HS-27A (cell line): ENCODE measurements at places on chromosomes 12 and 14.

DNA sequence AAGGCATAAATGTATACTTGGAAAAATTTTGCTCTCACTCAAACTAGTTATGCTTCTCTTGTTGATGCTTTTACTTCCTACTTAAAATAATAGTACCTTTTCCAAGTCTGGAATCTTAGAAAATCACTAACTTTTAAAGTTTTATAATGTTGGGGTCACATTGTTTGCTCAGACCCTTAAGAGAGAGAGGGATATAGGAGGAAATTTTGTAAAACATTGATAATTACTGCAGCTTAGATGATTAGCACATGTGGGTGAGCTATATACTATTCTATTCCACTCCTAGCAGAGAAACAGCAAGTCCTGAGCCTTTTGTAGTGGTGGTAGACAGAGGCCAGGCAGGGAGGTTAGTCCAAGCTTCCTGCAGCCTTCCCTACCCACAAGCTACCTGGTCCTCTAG is 13.4 kb downstream of the EID3 start:
- no peak for DNase-seq

DNA sequence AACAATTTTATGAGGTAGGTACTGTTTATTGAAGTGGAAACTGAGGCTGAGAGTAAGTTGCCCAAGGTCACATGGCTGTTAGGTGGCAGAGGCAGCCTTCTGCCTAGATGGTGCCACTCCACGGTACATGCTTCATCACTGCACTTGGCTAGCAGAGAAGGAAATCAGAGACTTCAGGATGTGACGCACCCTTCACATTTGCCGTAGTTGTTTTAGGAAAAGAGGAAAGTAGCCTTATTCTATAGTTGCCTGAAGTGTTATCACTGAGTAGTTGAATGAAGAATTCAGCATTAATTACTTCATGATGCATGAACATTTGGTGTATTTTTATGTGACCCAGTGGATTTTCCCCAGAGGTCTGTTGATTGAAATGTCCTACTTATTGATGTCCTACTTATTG is 55.7 kb downstream of the ERC1 start:
- no peak for DNase-seq

DNA sequence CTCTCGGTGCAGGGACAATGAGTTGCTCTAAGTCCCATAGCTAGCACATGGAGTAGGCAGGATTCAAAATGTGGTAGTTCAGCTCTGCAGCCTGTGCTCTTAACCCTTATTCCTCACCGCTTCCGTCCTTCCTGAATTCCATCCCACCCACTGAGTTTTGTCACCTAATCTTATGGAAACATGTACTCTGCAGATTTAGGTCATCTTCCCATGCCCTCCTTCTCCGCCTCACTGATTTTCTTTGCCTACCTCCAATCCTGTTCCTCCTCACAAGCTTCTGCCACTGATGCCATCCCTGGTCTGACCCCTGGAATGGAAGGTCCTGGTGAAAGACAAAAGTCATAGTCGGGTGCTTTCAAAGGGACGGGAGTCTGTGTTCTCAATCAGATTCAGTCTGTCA is 46.5 kb upstream of the ABCC9 start:
- DNase-seq = no peak

- DNase-seq = no peak
These were observed 11.1 kb downstream of the GALNT16 start for GRCh38 chr14:69270795-69271708.

DNA sequence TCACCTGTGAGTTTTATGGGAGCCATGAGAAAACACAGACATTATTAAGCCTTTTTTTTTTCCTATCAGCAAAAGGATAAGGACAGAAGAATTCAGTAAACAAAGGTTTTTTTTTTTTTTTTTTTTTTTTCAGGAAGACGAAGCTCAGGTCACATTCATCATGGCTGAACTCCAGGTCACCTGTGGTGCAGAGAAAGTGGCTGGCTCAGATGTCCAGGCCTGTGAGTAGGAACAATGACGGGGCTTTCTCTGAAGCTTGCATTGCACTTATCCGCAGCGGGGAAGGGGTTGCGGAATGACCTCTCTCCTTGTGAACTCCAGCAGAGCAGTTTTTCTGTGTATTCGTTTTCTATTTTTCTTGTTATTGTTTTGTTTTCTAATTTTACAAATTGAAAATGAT is 759.6 kb upstream of the TMEM132C start:
- DNase-seq = no peak

DNA sequence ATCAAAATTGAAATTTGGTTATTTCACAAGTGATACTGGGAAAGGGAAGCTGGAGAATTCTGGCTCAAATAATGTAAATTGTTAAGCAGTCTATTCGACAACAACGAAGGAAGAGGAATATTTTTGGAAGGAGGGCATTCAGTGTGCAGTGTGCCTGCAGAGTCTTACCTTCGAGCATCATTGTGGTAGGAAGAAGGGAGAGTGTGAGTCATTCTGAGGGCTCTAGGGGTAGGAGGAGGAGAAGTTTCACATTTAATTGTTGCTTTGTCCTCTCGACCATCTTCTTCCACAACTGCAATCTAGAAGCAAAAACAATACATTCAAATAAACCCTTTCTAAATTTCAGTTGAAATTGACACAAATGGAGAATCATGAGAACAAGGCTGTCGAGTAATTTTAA is 263.0 kb downstream of the ACSS3 start:
- no peak for DNase-seq

GRCh38 chr12:43294916-43295315 is 257.1 kb downstream of the ADAMTS20 start:
- no peak for DNase-seq

DNA sequence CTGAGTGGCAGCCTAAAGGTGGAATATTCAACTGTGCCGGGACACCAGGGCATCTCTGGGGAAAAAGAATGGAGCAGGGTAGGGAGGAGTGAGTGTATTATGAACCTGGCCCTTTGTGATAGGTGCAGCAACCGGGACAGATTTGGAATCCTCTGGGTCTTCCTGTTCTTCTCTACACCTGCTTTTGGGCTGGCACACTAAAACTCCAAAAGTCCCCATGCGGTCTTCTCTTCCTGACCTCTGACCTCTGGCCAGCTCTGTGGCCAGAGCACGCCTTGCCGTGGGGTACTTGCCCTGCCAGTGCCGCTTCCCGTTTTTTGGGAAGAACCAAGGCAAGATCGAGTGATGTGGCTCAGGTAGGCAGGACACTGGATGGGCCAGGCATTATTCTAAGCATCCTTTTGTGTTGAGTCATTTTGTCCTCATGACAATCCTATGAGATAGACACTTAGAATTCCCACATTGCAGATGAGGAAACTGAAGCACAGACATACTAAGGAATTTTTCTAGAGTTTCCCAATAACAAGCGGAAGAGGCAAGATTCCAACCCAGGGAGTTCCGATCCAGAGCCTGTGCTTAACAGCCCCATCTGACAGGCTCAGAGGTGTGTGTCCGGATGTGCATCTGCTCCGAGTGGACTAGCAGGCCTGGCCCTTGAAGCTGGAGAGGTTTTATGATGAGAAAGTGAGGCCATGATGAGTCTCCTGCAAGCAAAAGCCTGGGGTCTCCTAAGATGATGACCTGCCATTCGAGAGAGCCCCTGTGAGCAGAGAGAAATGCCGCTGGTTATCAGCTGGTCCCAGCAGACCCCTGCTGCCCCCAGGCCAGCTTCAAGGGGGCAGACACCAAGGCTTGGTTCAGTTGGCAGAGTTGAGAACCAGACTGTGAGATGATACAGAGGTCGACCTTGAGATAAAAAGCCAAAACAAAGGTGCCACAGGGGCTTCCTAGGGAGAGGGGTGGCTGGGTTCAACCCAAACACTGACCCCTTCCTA is 67.9 kb upstream of the ESRRB start:
- DNase-seq = no peak

GRCh38 chr14:95533391-95533821 is 1.4 kb upstream of the GLRX5 start:
- no peak for DNase-seq

DNA sequence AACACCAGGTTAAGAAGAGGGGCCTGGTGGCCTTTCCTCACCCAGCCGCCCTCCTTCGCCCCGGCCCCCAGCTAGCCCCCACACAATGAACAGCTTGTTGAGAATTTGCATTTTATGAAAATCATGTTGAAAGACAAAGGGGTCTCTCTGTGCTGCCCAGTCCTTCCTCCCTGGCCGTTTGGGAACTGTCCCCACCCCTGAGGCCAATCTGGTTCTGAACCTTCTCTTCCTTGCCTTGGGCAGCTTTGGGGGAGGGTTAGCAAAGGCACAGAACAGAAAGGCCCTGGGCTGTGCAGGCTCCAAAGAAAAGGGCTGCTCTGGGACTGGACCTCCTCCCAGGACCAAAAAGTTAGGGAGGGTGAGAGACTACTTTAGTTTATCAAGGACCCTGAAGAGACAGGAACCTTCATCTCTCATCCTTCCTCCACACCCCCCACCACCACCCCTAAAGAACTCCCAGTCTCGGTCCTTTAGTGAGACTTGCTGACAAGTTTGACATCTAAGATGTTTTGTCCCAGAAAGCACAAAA is 1.3 kb downstream of the TAMALIN start:
- no peak for DNase-seq

DNA sequence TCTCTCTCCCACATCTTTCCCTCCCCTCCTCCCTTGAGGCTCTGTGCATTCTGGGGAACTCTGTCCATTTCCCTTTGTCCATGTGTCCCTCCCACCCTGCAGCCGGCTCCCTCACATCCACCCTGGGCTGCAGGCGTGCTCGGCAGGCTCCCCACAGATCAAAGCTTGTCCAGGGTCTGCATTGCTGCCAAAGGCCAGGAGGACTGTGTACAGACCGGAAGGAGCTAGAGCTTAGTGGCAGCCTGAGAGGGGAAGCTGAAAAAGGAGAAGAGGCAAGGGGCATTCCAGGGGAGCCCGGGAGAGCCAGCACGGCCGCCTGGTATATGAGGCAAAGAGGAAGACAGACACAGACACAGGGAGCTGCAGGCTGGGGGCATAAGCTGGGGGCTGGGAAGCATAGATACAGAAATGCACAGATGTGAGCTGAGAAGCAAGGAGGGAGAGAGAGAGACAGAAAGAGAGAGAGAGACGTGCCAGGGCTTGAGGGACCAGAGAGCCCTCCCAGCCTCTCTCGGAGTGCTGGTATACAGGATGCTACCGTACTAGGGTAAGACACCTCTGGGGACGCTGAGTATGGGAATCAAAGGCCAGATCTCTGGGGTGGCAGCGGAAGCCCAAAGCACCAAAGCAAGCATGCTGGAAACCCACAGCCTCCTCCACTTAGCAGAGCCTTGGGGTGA is 3.3 kb downstream of the CD4 start:
- no peak for DNase-seq

DNA sequence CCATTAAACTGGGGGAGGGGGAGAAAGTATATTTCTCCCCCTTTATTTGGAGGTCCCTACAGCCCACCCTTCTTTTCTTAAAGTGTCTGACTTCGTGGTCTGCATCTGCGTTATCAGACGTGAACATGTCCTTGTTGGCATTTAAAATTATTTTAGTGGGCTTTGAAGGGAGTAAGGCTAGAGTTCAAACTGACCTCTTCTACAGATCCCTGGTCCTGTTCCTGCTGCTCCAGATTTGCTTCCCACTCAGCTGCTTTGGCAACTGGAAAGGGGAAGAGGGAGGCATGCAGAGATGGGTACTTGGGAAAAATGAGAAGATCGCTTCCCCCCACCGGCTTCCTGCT is 611 bp upstream of the SIX6 start:
- DNase-seq = no peak

GRCh38 chr14:35992816-35993683 is 166.9 kb downstream of the BRMS1L start:
- no peak for DNase-seq

DNA sequence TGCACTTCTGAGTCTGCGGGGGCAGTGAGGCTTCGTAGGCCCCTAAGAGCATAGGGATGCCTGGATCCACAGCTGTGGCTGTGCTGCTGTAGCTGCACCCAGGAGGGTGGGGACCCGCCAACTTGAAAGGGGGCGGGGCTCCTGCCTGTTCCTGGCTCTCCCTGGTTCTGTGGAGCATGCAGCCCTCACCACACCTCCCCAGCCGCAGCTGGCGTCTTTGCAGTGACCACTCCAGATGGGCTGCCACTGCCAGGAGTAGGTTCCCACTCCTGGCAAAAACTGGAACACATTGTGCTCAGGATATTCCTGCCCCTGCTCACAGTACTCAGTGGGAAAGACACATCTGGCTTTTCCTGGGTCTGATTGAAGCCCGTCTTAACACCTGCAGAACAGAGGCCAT is 35.8 kb downstream of the TIMELESS start:
- DNase-seq = no peak

DNA sequence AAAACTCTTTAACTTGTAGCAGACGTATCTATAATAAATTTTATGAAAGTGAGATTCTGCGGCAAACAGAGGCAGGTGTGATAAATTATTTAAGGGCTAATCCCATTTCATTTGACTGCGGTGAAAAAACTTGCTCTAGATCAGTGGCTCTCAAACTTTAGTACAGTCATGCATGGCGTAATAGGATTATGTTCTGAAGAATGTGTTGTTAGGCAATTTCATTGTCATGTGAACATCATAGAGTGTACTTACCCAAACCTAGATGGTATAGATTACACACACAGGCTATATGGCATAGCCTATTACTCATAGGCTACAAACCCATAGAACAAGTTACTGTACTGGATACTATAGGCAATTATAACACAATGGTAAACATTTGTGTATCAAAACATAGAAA is 83.7 kb downstream of the HEATR5A start:
- no peak for DNase-seq

DNA sequence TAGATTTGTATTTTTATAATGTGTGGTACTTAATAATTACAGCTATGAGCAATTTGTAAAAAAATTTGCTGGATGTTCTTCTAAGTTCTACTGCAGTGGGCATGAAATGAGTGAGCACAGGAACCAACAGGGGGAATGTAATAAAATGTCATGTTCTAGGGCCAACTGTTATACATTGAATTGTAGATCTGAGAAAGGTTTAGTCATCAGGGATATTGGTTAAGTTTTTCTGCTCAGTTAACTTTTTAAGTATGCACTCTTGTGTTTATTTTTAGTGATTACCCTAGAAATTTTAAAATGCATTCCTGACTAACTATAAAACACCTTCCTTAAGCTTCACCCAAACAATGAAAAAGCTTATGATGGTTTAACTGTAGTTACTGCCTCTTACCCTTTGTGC is 101.8 kb downstream of the CAND1 start:
- no peak for DNase-seq

- no peak for DNase-seq
These were observed 11.2 kb upstream of the LRIG3 start for GRCh38 chr12:58931518-58931917.

- no peak for DNase-seq
These were observed 252.4 kb downstream of the KCNC2 start for GRCh38 chr12:74957231-74957630.

GRCh38 chr14:94054401-94054800 is 26.6 kb downstream of the DDX24 start:
- DNase-seq = no peak

- DNase-seq = no peak
These were observed 1.2 kb downstream of the CDKN1B start for GRCh38 chr12:12718381-12718759.

DNA sequence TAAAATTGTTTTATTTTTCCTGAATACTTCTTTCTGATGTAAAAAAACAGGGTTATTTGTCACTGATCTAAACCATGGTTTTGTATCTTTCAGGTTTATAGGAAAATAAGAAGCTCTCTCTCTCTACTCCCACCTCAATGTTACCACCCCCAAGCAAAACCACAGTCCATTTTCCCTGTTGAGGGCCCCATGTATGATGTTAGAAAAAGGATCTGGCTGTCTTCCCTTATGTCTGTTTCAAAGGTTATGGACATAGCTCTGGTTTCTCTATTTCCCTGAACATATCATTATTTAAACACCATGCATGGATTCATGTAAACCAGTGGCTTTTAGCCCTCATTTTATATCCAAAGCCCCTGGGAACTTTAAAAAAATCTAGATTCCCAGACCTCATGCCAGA is 649.0 kb upstream of the TBX3 start:
- DNase-seq = no peak
